ENCODE measurements at places on chromosomes 1 and 21.

GRCh38 chr1:99139876-99140275 is 124.4 kb upstream of the PLPPR4 start:
- peak; percentile 2 for DNase-seq

GRCh38 chr21:43025636-43026180 is 49.9 kb downstream of the CBS start:
- peak; percentile 3 for DNase-seq

GRCh38 chr1:42815941-42816584 is 859 bp upstream of the ERMAP start:
- DNase-seq, result peak; percentile 11

DNA sequence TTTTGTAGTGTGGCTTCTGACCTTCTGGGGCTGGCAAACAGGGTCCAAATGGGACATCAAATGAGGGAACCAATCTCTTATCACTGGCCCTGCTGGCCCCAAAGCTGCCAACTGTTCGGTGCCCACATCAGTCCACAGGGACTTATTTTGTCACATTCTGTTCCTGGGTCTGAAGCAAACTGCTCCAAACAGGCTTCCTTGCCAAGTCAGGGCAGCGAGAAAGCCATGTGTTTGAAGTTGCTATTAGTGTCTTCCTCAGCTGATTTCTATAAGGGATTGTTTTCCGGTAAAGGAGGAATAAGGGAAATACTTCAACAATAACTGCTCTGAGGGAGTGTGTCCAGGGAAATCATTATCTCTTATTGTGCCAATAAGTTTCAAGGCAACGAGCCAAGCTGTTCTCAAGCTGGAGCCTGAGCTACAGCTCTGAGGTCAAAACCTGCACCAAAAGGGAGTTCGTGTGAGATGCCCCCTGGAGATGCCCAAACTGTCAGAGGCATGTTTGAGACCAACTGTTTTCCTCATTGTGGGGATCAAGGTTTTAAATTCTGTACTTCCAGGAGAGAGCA is 381.4 kb upstream of the PROX1 start:
- DNase-seq, result no peak

GRCh38 chr1:77095236-77095635 is 124.0 kb downstream of the PIGK start:
- DNase-seq, result no peak

Data from fibroblast of lung (primary cell).